ENCODE measurements at places on chromosomes 11 and 22. TPM values are rescaled to one million over a fixed set of nuclear protein-coding genes. Genes with fewer than 3 reads are reported as not detected.

DNA sequence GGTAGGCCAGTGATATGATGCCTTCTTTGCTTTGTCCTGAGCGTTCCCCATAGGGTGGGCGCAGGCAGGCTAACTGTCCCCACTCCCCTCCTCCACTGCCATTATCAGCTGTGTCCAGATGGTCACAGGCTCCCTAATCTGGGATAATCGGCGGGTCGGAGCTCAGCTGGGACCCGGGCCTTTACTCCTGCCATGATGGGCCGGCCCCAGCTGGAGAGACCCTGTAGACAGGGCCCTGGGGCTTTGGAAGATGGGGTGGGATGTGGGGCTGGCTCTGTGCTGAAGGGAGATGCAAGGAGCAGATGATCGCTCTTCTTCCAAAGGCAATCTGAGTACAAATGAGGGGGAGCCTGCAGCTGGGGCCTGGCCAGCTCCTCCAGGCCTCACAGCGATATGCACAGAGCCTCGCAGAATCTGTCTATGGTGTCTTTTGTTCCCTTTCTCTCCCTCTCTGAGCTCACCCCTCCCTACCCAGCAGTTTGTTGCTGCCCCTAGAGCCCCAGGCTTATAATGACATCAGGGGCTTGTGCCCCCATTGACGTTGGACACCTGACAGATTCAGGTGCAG, 11.9 kb downstream of the KLHL35 start:
- ATAC-seq: no peak

- no peak for ATAC-seq
Observed at GRCh38 chr11:91086028-91086427, 863.2 kb upstream of the CHORDC1 start.

DNA sequence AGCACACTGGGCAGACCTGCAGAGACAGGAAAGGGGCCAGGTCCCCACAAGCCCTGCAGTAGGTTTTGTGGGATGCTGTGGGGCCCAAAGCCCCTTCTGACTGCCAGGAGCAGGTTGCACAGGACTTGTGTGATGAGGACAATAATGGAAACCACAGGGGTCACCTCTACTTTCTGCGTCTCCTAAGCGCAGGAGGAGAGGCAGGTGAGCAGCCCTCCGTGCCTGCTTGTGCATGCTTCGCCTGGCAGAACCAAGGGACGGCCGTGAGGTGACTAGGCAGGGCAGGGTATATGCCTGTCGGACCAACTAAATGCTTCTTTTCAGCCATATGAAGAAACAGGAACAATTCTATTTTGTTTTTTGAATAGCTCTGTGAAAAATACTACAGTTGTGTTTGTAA, 77.9 kb upstream of the PITPNB start:
- no peak for ATAC-seq

- no peak for ATAC-seq
Observed at GRCh38 chr11:66107600-66108510, 37.8 kb downstream of the PACS1 start.

GRCh38 chr22:38432264-38432663, 22.7 kb downstream of the KCNJ4 start:
- no peak for ATAC-seq

PRODH gene
- total RNA-seq: 4.5 TPM

GVQW3 gene
- 0.36 TPM for total RNA-seq

MPZL2 gene
- 457 TPM for total RNA-seq

All from esophagus mucosa (tissue), 1 donor.